ENCODE measurements at places on chromosomes 5 and 9.

GRCh38 chr5:76690704-76691466 is 25.0 kb upstream of the F2R start:
- no peak for DNase-seq

- no peak for DNase-seq
Observed at GRCh38 chr5:20213803-20214202, 225.8 kb upstream of the CDH18 start.

GRCh38 chr9:72092820-72093219 is 32.4 kb upstream of the C9orf57 start:
- no peak for DNase-seq

GRCh38 chr5:173618927-173619519 is 2.6 kb upstream of the BOD1 start:
- DNase-seq: peak; percentile 45

GRCh38 chr5:111813537-111813936 is 56.5 kb upstream of the NREP start:
- no peak for DNase-seq

DNA sequence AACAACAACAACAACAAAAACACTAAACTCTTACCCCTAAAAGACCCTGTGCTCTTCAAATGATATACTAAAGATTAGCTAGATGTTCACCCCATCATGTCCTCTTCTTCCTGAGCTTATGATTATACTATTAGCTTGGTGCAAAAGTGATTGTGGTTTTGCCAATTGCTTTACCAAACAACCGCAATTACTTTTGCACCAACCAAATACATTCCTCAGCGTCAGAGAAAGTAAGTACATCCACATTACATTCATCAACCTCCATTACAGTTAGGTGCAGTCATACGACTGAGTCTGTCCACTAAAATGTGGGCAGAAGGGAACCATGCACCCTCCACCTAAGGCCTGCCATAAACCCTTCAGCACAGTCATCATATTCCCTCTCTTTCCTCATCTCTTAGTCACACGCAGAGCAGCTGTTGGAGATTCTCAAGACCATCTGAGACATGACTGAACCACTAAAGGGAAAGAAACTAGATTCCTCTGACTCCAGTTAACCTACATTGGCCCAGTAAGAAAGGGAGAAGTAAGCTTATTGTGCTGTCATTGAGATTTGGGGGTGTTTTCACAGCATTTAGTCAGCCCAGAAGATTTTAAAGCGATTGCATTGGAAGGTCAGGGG is 181.6 kb upstream of the TLE4 start:
- no peak for DNase-seq

DNA sequence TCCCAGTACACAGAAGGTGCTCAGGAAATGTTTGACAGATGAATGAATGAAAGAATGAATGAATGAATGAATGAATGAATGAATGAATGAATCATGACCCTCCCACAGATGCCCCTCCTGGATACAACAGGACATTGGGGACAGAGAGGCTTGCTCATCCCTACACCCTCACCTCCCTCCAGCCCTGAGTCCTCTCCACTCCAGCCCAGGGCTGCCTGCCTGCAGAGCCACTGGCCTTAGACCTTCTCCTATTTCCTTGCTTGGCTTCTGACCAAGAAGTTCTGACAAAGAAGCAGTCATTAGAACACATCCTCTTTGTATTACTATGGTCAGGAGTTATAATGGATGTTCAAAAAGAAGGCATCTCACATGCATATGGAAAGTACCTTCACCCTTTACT is 240.7 kb upstream of the DAPK1 start:
- no peak for DNase-seq

- no peak for DNase-seq
Observed at GRCh38 chr9:133571391-133571890, 36.9 kb downstream of the ADAMTSL2 start.

DNA sequence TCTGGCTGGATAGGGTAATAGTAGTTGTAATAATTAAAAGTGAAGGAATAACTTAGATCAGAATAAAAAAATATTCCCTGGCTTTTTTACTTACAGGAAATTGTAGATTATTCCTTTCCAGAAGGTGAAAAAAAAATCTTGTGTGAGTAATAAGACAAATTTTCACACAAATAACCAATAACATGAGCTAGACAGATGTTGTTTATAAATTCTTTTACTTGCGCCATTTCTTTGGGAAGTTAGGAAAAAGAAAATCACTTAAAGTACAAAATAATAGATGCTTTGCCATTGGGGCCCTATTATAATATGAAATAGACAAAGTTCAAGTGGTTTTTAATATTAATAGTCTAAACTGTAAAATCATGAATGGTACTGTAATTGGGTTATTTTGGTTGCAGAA is 204.1 kb downstream of the ARRDC3 start:
- DNase-seq: no peak

GRCh38 chr9:27196383-27196782 is 87.4 kb downstream of the TEK start:
- DNase-seq: no peak

- DNase-seq: no peak
Observed at GRCh38 chr9:100869326-100869725, 159.2 kb upstream of the PLPPR1 start.

DNA sequence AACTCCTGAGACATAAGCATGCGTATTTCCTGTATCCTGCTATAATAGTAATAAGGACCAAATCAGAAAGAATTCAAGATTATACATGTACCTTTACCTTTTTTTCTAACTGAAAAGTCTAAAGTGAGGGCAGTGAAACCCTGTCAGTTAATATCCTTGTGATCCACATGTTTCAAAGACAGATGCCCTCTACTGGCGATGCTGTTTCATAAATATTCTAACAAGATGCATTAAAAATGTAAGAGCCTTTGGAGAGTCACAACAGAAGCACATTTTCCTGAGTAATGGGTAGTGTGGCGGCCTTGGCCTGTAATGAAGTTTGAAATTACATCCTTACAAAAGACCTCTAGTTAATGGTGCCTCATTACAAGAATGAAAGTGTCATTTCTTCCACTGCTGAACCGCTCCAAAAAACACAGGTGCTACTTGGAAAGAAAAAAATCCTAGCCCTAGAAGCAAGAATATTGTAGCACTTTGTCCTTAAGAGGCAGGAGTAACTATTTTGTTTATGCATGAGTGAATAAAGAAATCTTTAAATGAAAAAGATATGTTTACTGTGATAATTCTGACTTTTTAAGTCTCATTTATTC is 232.6 kb downstream of the EPB41L4A start:
- DNase-seq: no peak

DNA sequence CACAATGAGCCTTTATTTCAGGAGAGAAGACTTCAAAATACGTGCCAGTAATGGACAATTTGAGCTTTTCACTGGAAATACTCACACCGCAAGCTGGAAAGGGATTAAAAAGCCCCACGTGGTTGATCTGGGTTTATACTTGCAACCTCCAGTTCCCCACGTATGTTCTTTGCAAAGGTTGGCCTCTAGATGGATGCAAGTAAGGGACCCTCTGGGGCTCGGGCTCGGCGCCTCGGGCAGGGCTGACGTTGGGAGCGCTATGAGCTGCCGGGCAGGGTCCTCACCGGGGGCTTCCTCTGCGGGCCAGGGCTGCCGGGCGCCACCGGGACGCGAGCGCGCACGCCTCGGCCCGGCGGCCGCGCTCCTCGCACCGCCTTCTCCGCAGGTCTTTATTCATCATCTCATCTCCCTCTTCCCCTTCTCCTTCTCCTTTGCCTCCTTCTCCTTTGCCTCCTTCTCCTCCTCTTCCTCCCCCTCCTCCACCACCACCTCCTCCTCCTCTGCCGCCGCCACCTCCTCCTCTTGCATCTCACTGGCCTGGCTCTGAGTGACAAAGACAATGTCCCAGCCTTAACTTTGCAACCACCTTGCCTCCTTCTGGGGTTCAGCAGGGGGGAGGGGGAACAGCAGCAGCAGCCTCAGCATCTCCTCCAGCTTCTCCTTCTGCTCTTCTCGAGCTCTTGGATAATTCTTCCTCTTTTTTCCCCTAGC is 701 bp upstream of the ZNF462 start:
- no peak for DNase-seq

DNA sequence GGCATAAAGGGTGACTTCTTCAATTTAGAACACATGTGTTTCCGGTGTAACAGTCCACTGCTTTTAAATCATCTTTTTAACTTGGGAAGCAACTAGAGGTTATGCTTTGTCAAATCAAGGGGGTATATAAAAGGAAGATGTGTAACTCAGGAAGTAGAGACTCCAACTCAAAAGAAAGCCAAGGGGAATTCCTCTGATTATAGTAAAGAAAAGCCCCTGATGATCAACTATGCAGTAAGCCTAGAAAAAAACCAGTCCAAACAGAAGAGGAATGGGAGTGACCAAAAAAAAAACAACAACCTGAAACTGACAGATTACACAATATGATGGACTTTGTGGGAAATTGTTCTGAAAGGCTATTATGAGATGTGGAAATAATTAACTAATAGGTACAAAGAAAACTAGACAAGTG is 90.3 kb downstream of the AK8 start:
- no peak for DNase-seq

DNA sequence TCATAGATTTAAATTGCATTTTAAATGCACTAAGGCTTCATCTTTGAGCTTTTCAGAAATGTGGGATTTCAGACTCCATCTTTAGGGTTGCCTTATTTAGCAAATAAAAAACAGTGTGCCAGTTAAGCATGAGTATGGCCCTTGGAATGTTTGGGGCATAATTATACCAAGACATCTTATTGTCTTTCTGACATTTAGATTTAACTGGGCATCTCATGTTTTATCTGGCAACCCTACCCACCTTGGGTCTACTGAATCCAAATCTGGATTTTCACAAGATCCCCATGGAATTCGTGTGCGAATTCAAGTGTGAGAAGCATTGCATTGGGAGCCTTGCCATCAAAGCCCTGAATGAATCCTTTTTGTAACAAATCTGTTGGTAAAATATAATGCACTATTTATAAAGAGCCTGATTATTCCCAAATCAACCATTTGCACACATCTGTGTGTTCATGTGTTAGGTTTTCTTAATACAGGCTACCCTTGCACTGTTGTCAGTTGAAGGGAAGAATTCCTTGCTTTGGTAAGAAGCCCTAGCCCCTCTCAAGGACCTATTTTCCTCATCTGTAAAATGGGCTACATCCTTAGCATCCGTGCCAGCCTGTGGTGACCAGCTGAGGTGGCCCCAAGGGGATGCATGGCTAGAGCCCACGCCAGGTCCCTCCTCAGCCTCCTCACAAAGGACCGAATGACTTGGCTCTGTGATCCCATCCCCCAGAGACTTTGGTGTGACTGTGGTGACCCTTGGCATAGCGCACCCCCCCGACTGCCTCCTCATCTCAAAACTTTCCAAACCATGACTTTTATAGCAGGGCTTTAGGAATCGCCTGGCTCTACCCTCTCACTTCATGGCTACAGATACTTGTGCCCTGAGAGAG is 8.1 kb downstream of the GSN start:
- no peak for DNase-seq

GRCh38 chr9:70389621-70390266 is 24.7 kb downstream of the KLF9 start:
- DNase-seq: no peak

DNA sequence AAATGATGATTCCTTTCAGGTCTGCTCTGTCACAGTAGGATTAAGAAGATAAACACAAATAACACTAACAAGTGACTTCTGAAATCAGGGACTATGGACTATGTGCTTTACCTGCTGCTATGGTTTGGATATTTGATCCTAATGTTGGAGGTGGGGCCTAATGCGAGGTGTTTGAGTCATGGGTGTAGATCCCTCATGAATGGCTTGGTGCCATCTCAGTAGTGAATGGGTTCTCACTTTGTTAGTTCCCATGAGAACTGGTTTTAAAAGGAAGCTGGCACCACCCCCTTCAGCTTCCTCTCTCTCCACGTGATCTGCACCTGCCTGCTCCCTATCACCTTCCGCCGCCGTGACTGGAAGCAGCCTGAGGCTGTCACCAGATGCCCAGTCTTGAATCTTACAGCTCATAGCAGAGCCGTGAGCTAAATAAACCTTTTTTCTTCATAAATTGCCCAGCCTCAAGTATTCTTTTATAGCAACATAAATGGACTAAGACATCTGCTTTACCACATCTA is 3.3 kb downstream of the PPIC start:
- no peak for DNase-seq

- DNase-seq: peak; percentile 10
Observed at GRCh38 chr9:91207729-91208418, 153.8 kb downstream of the AUH start.

- DNase-seq: no peak
Observed at GRCh38 chr5:133895979-133896845, 72.2 kb downstream of the C5orf15 start.

DNA sequence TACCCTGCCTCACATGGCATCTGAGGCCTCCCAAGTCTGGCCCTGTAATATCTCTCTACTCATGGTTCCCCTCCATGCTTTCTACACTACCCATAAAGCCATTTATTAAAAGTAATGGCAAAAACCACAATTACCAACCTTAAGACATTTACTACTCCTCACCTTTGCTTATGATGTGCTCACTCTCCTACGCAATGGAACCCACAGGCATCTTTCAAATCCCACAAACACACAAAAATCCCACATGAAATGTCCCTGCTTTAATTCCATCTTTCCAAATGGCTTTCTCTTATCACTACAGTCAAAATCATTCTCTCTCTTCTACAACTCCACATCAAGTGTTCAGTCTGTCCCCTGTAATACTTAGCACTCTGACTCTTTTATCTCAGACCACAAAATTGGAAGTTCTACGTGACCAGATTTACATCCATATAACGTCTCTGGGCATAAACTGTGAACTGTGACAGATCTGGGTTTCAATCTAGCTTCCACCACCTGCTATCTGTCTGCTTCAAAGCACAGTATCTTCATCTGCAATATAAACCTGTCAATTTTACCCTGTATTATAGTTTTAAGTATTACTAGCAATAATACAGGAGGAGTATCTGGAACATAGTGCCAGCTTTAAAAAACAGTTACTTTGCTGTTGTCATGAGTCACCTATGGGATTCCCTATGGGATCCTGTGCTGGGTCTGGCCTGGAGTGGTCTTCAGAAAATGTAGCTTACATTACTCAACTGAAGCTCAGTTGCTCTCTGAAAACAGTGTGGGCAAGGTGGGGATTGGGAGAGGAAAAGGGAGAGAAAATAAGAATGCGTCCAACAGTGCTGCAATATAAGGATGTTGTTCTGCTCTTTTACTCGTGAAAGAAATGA is 137.1 kb upstream of the TRIM32 start:
- DNase-seq: no peak

- no peak for DNase-seq
Observed at GRCh38 chr5:354581-355378, 33.3 kb downstream of the AHRR start.

GRCh38 chr5:72558383-72558782 is 51.2 kb upstream of the ZNF366 start:
- no peak for DNase-seq

- DNase-seq: no peak
Observed at GRCh38 chr9:115328228-115328627, 210.3 kb upstream of the TNC start.

GRCh38 chr9:107620236-107620635 is 130.7 kb upstream of the KLF4 start:
- DNase-seq: no peak

DNA sequence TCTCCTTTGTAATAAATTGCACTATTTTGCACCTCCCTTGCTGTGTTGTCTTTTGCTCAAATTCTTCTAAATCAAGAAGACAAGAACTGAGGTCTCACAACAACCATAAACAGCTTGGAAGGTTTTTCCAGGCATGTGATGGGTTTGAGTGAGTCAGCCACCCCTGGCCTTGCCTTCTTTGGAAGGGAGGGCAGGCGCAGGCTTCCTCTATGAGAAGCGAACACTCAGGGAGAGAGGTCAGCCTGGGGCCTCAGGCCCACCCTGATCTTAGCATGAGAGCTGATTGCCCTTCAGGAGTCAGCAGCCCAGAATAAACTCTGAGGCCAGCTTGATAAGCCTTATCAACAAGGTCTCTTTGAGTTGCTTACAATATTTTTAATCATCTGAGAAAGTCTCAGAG is 31.6 kb downstream of the S1PR3 start:
- DNase-seq: no peak

GRCh38 chr5:125317536-125317995 is 571.1 kb upstream of the ZNF608 start:
- DNase-seq: peak; percentile 58
